CD4-positive, alpha-beta T cell treated with Interleukin-15 for 4 hours (primary cell): ENCODE measurements at places on chromosomes 7 and 10.

DNA sequence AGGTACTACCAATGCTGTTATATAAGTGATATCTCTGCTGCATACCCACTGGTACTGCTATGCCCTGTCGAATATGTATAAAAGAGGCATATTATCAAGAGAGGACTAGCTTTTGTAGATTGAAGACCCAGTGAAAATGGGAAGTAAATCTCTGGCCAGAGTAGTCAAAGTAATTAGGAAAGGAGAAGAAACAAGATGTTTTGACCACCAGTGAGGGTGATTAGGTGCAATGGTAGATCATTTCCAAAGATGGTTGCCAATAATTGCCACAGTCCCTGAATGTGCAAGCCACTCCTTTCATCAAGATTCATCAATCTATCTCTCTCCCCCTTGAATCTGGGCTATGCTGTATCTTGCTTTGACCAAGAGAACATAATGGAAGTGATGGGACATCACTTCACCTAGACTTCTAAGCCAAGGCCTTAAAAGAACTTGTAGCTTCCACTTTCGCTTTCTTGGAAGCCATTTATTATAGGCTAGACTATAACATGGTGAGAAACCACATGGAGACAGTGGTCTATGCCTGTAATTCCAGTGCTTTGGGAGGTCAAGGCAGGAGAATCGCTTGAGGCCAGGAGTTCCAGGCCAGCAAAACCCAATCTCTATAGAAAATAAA is 52.6 kb upstream of the ST8SIA6 start:
- DNase-seq = peak; percentile 27

- peak; percentile 30 for DNase-seq
Observed at GRCh38 chr7:142438235-142438922, 180.5 kb upstream of the PRSS58 start.

DNA sequence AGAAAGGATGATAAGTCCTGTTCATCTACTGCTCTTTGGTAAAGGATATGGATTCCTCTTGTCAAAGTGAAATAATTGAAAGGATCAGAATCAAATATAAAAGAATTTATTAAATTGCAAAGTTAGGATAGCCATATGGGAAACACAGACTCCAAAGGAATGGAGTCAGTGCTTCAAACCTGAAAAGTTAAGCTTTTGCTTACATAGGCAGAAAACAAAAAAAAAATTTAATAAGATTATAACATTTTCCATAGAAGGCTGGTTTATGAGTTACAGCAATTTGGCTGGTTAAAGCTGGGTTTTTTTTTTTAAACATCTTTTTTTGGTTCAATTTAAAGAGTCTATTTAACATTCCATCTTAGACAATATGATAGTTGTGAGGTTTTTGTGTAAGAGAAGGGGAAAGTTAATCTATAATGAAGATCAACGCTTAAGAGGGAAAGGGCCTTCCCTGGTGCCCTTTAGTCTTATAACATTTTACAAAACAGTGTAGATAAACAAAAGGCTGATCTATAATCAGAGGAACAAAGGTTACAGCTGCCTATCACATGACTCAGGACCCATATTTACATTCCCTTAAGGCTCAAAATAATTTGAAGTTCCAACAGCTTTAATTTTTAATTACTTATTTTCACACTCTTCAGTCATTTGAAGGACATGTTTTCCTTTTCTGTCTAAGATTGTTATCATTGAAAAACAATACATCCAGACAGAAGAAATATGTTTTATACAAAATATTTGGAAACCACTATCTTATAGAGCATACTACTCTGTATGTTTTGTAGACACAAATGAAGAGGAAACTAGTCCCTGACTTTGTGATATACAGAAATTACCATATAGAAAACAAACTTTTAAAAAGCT is 234.3 kb upstream of the MBL2 start:
- DNase-seq = no peak

- no peak for DNase-seq
Observed at GRCh38 chr7:96723622-96724021, 14.0 kb upstream of the SEM1 start.

DNA sequence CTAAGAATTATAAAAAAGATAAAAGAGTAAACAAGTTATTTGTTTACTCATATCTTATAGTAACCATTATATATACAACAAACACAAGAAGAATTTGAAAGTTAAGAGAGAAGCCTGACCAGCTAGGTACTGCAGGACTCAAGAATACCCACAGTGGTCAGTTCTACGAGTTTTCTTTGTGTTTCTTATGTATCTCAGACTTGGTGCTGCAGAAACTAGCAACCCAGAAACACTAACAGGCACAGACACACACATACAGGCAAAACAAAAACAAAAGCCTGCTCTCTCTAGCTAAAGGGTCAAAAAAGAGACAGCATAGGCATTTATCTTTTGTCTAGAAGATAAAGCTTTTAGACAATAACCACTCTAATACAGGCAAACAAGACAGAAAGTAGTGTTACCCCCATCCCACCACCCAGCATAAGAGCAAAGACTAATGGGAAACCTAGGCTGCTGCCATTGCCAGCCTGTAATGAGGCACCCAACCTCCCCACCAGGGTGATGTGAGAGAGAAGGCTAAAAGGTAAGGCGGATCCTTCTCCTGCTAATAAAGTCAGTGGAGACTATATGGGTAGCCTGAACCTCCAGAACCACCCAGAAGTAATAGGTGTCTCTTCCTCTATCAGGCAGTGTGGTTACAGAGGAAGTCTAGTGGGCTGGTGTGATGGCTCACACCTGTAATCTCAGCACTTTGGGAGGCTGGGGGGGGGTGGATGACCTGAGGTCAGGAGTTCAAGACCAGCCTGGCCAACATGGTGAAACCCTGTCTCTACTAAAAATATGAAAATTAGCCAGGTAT is 113.9 kb downstream of the DNAJC1 start:
- DNase-seq = no peak
